Activated CD4-positive, alpha-beta T cell treated with anti-CD3 and anti-CD28 coated beads, Interleukin-2, Interleukin-4, amounts not matched to agents 100 ng/mL and 50 ng/mL, durations not matched to agents 16 hours and 8 hours (primary cell): ENCODE measurements at places on chromosomes 3 and 15.

DNA sequence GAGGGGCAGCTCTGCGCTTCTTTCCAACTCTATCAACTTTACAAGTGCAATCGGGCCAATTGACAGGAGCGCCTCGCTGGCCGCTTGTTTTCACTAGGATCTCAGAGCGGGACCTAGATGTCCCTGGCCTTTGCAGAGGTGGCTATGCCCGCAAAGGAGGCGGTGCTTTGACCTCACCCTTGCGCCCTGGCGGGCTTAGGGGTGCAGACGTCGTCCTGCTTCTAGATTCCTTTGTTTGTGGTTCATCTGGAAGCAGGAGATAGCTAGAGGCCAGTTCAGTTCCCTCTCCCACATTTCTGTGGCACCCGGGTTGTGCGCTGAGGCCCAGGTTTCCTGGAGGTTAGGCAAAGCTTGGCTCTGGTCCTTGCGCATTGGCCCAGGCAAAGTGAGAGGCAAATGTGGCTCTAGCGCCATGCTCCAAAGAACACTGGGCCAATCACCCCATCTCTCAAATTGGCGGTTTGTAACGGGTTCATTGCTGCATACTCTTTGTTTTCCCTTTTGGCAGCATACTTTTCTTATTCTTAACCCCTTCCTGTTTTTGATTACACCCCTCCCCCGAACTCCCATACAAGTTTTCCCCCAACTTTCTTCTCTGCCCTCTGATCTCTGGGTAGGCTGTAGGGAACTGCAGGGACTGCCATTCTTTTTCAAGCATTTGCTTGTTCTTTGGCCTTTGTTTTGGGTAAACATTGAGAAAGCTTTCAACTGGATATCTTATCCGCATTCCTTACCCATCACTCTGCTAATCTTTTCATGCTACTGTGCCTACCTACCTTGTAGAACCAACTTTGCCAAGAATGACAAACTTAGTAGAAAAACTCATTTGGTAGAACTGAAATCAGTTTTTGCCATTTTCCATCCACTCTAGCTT is 1.4 kb downstream of the PPM1L start:
- DNase-seq = no peak

- DNase-seq = no peak
These were observed 5.5 kb upstream of the OR5K1 start for GRCh38 chr3:98457543-98457942.

- DNase-seq = peak; percentile 65
These were observed 3.0 kb upstream of the TLE3 start for GRCh38 chr15:70100474-70101341.

DNA sequence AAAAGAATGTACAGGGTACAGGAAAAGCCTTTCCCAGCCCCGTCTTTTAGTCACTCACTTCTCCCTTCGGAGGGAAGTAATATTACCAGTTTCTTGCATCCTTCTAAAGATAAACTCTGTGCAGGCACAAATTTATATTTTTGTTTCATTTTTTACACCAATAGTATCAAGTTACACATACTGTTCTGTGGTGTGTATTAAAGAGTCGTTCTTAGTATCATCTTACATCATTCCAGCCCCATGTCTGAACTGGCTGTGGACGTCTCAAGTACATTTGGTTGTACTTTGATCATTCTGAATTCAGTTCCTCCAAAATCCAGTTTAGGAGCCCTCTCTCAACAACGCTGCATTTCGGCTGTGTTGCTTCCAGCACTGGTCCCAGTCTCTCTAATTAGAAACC is 68.7 kb downstream of the LMLN start:
- no peak for DNase-seq

DNA sequence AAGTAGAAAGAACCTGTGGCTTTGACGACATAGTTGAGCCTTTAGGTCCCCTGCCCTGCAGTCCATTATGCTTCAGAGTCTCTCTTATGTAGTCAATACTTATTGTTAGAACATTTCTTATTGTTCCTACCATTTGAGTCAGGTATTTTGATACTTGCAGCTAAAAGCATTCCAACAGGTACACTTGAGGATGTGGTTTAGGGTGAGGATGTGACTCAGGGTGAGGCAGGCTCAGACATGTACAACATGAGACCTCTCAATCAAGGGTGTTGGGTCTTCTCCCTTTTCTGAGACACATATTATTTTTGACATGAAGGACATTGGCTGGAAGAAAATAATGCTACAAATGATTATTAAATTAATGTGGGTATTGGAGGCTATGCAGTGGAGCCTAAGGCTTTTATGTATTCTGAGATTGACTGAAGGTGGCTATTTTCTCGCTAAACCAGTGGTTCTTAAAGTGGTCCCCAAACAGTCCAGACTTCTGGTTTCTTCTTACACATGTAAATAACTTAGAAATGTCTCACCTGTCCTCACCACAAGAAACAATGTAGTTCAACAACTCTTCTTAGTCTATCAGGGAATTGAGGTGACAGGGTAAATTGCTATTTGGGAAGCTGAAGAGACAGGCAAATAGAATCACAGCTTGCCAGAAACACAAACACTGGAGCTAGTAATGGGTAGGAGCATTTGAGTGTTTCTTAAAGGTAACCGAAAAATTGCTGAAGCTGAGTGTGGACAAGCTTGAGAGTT is 135.5 kb upstream of the ZPLD1 start:
- DNase-seq = no peak

- DNase-seq = no peak
These were observed 69.6 kb downstream of the EFCAB12 start for GRCh38 chr3:129358772-129359371.

DNA sequence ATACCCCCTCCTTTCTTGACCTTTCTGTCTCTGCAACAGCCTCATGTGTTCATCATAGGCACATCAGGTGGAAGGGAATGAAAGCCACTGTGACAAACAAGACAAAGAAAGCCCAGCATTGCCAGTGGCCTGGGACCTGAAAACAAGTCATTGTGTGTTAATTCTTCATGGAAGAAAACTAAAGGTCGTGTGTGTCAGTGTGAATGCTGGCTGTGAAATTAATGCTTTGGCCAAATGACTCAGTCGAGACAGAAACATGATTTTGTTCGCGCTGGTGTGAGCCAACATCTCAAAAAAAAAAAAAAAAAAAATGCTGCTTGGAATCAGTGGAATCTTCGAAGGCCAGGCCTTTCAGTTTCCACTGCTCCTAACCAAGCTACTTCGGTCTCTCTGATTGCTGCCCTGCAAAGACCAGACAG is 386.5 kb upstream of the PROK2 start:
- DNase-seq = no peak

GRCh38 chr15:89905846-89906378 is 6.8 kb downstream of the ARPIN start:
- no peak for DNase-seq

GRCh38 chr15:72182673-72183072 is 14.9 kb downstream of the GRAMD2A start:
- no peak for DNase-seq

GRCh38 chr3:148079370-148079769 is 618.3 kb upstream of the AGTR1 start:
- no peak for DNase-seq

- DNase-seq = no peak
These were observed 88.2 kb upstream of the STT3B start for GRCh38 chr3:31444220-31445142.

DNA sequence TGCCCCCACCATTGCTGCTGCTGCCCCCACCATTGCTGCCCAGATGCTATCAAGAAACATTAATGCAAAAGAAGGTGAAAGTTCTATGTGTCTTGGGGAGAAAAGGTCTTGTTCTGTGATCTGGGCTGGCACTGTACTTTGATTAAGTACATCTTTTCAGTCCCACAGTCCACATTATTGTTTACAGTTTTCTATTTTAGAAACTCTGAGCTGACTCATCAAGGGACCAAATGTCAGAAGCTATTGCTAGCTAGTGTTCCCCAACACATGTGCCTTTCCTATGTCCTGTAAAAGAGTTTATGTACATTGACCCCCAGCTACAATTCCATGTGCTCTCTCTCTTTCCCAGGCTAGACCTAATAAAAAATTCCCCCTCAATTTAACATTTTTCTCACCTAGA is 264.7 kb upstream of the NECTIN3 start:
- no peak for DNase-seq

- DNase-seq = peak; percentile 16
These were observed 37.4 kb downstream of the ZNF860 start for GRCh38 chr3:32018757-32019564.
